Thoracic aorta (tissue), 2 donors: ENCODE measurements at places on chromosomes 5 and 9. TPM values are rescaled to one million over a fixed set of nuclear protein-coding genes. Genes with fewer than 3 reads are reported as not detected.

The FIBCD1 gene
- total RNA-seq, result not detected

The PITX1 gene
- total RNA-seq, result not detected

The PCDHGA9 gene
- 12.0 TPM for total RNA-seq

- no peaks in the 10 kb centered on the region for H3K27me3 ChIP-seq
- no peak for DNase-seq
- H3K27ac ChIP-seq, result no peak overlapping the region
- H3K4me1 ChIP-seq, result no peaks in the 10 kb centered on the region
- no peaks in the 10 kb centered on the region for H3K36me3 ChIP-seq
These were observed 159.4 kb upstream of the CCNH start for GRCh38 chr5:87572090-87572489.

DNA sequence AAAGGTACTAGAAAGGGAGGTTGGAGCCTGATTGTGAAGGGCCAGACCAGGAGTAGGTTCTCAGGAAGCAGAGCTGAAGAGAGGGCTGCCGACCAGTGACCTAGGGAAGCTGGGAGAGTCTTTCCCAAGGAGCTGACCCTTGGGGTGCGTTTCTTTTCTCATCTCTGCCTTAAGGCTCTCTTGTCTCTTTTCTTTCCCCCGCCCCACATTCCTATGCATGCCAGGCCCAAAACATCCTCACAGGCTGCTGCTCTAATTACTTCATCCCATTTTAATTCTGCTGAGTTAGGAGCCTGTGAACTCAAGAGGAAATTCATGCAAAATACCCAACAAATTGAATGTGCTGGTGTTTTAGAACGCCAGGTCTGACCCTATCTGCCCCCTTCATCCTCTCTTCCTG lies 46.9 kb upstream of the HSPA9 start:
- H3K27ac ChIP-seq, result no peak overlapping the region
- DNase-seq, result no peak
- H3K4me3 ChIP-seq, result no peak overlapping the region
- no peaks in the 10 kb centered on the region for H3K36me3 ChIP-seq
- H3K27me3 ChIP-seq, result no peaks in the 10 kb centered on the region

The GALT gene
- total RNA-seq, result 78.4 TPM

DNA sequence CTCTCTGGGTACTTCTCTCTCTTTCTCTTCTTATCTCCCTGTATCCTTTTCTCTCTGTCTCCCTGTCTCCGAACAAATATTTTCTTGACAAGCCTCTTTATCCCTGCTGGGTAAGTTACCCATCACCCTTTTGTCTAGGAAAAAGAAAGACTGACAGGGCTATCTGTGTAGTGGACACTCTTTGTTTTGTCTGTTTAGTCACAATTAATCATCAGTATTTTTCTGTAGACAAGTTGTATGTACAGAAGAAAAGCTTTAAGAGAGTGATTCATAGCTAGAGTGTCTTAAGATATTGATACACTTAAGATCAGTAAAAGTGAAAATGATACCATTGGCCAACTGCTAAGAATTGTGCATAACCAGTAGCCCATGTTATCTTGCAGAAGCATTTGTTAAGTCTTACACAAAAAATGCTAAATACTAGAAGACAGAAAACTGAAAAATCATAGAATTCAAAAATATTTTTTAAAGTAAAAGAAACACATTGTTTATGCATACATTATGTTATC lies 1043.8 kb upstream of the EDIL3 start:
- no peak overlapping the region for H3K27ac ChIP-seq
- H3K4me1 ChIP-seq, result no peaks in the 10 kb centered on the region
- no peak for DNase-seq
- no peaks in the 10 kb centered on the region for H3K36me3 ChIP-seq

DNA sequence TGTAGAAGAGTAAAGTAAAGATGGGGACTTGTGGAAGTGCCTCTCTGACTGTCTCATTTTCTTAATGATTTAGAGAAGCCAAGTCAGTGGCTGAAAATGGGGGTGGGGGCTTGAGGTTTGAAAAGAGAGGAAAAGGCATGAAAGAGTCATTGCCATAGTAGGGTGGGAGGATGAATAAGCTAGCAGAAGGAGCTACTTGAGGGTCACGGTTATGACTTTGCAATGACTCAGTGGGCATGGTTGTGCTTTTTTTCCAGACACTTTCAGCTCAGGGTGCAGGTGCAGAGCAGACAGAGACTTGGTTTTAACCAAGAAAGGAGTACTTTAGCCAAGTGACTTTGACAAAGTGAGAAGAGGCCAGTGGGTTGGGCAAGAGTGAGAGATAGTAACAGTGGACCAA lies 117.8 kb downstream of the PTTG1 start:
- no peak overlapping the region for H3K4me3 ChIP-seq
- no peaks in the 10 kb centered on the region for H3K27me3 ChIP-seq
- DNase-seq, result no peak
- no peak overlapping the region for H3K27ac ChIP-seq
- no peaks in the 10 kb centered on the region for H3K36me3 ChIP-seq

GRCh38 chr5:83313436-83313835 lies 158.1 kb upstream of the VCAN start:
- no peaks in the 10 kb centered on the region for H3K4me1 ChIP-seq
- DNase-seq, result no peak
- no peak overlapping the region for H3K27ac ChIP-seq
- no peaks in the 10 kb centered on the region for H3K36me3 ChIP-seq
- no peaks in the 10 kb centered on the region for H3K27me3 ChIP-seq

The HRH2 gene
- total RNA-seq, result 23.1 TPM

DNA sequence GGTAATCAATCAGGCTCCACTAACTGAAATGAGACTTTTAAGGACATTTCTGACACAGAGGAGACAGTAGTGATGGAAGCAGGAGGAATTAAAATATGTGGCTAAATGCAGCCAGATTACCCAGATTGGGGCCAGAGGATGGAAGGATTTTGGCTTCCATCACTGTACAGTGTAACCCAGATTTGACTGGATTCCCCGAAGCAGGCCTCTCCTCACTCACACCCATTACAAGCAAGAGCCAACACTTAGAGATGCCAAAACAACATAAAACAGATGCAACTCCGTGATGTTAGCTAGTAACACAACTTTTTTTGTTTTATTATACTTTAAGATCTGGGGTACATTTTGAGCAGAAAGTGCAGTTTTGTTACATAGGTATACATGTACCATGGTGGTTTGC lies 17.6 kb downstream of the TEK start:
- H3K27me3 ChIP-seq, result no peaks in the 10 kb centered on the region
- H3K36me3 ChIP-seq, result no peaks in the 10 kb centered on the region
- DNase-seq, result no peak
- no peak overlapping the region for H3K27ac ChIP-seq
